ENCODE measurements at places on chromosomes 3 and 15. TPM values are rescaled to one million over a fixed set of nuclear protein-coding genes. Genes with fewer than 3 reads are reported as not detected.

- no peak for DNase-seq
These were observed 1.4 kb downstream of the MBNL1 start for GRCh38 chr3:152269831-152270734.

DNA sequence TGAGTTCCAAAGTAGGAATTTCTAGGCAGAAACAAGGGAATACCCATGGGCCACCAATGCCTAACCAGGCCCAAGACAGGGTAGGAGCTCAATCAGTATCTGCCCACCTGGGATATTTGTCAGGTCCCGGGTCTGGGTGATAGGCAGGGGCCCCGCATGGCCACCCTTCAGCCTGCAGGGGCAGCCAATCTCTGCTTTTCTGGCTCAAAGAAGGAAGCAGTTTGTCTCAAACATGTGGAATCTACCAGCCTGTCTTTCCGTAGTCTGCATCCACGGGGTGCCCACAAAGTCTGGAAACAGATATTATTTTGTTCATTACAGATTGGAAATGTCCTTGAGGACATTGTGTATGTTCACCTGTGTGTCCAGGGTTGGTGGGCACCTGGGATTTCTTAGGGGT lies 56.2 kb downstream of the CEMIP start:
- no peak for DNase-seq

Gene CYP1A2
- not detected for total RNA-seq

Gene UNC13C
- total RNA-seq = not detected
